IMR-90 (cell line): ENCODE measurements at places on chromosomes 3 and 15. TPM values are rescaled to one million over a fixed set of nuclear protein-coding genes. Genes with fewer than 3 reads are reported as not detected.

Gene CHRNA5
- 0.54 and 1.4 TPM in 2 replicates for total RNA-seq

GRCh38 chr3:8518138-8518537 lies 16.5 kb downstream of the LMCD1 start:
- H3K27me3 ChIP-seq = no peaks in the 10 kb centered on the region
- peaks cover 12% of the 10 kb centered on the region for H3K4me1 ChIP-seq
- H3K27ac ChIP-seq = peak overlapping the region; percentile 22; the same call in 1 of the 2 replicates
- peak; percentile 82 for DNase-seq

DNA sequence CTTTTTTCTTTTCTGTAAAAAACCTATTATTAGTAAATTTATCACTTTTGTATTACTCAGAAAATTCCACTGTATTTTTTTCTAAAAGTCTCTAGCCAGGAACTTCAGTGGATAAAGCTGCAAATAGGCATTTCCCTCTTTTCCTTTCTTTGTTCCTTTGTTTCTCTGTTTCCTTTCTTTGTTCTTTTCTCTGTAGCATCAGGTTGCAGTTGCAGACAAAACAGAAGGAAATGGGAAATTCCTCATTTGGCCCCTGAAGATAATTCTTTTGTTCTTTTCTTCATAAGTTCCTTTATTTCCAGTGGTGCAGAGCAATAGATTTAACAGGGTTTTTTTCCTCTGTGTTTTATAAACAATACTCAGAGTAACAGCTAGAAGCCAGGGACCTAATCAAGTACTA lies 416.5 kb downstream of the TBL1XR1 start:
- no peak for DNase-seq
- no peaks in the 10 kb centered on the region for H3K36me3 ChIP-seq
- no peak overlapping the region for H3K27ac ChIP-seq

GRCh38 chr3:129230311-129231019 lies 18.9 kb upstream of the COPG1 start:
- peaks cover 20% of the 10 kb centered on the region for H3K4me1 ChIP-seq
- no peaks in the 10 kb centered on the region for H3K36me3 ChIP-seq
- no peak overlapping the region for H3K4me3 ChIP-seq
- peak; percentile 90 for DNase-seq
- peak overlapping the region; percentile 7; the same call in 1 of the 2 replicates for H3K27ac ChIP-seq

DNA sequence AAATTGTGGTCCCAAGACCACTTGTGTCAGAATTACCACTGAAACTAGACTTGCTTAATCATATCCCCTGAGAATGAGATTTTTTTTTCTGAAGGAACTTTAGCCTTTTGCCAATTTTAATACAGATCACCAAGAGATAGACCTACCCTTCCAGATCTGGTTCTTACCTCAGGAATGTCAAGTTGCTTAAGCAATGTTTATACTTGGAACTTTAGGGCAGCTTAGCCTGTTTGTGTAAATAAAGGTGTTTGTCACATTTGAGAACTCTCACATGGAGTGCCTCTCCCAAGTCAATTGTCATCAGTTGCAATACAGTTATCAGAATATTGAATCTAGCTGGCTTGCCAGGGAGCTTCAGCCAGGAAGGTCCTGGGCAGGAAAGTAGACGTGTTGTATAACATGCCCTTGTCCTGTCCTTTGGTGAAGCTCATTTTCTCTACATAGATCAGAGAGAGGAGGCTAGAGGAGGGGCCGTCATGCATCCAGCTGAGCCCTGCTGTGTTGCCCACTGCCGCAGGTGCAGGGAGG lies 3.9 kb downstream of the GPD1L start:
- H3K4me1 ChIP-seq = peaks cover 9% of the 10 kb centered on the region
- H3K36me3 ChIP-seq = no peaks in the 10 kb centered on the region
- DNase-seq = no peak
- no peaks in the 10 kb centered on the region for H3K27me3 ChIP-seq
- H3K4me3 ChIP-seq = no peak overlapping the region
- H3K27ac ChIP-seq = no peak overlapping the region

GRCh38 chr3:12136371-12136770 lies 22.3 kb downstream of the TIMP4 start:
- H3K27me3 ChIP-seq = peaks cover 12% of the 10 kb centered on the region
- no peak overlapping the region for H3K27ac ChIP-seq
- no peaks in the 10 kb centered on the region for H3K4me1 ChIP-seq
- DNase-seq = no peak
- no peaks in the 10 kb centered on the region for H3K36me3 ChIP-seq
- H3K4me3 ChIP-seq = no peak overlapping the region

GRCh38 chr15:75589071-75589470 lies 10.0 kb upstream of the PTPN9 start:
- H3K27me3 ChIP-seq = no peaks in the 10 kb centered on the region
- DNase-seq = no peak
- H3K4me1 ChIP-seq = peaks cover 2% of the 10 kb centered on the region; the same call in 1 of the 2 replicates
- no peak overlapping the region for H3K27ac ChIP-seq
- peaks cover 10% of the 10 kb centered on the region for H3K36me3 ChIP-seq
- H3K4me3 ChIP-seq = no peak overlapping the region

DNA sequence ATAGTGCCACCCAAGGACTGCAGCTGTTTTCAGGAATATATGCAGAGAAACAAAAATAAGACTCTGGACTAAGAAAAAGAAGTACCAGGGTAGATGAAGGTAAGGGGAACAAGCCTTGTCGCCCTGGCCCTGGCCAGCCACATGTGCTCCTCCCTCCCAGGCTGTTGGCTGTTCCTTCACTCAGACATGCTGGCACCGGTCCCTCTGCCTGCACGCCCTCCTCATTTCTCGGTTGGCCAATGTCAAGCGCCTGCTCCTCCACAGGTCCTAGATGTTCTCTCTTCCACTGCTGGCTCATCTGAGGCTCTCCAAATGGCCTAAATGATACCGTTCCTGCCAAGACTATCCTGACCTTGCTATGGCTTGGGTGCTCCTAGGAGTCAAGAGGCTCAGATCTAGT lies 288.4 kb upstream of the LYSMD4 start:
- H3K27ac ChIP-seq = no peak overlapping the region
- DNase-seq = no peak
- H3K4me1 ChIP-seq = no peaks in the 10 kb centered on the region
- no peak overlapping the region for H3K4me3 ChIP-seq
